ENCODE measurements at places on chromosomes 6 and 20.

GRCh38 chr20:16098890-16099639, 474.2 kb downstream of the KIF16B start:
- DNase-seq: no peak

- no peak for DNase-seq
These were observed 26.4 kb upstream of the GCM1 start for GRCh38 chr6:53175027-53175426.

DNA sequence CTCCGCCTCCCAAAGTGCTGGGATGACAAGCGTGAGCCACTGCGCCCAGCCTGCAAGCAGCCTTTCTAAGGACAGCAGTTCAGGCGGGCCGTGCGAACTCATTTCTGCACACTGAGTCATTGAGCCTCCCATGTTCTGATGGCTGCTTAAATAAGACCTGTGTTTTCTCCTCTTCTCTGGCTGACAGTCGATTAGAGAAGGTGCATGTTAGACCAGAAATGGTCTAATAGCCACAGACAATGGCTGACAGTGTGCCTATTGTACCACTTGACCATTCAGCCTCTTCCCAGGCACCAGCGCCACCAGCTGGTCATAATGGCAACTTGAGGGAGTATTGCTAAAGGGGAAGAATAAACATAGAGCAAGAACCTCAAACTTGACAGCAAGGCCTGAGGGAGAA, 6.2 kb downstream of the CST11 start:
- peak; percentile 38 for DNase-seq

GRCh38 chr6:56940977-56941376, 13.9 kb upstream of the BEND6 start:
- no peak for DNase-seq

DNA sequence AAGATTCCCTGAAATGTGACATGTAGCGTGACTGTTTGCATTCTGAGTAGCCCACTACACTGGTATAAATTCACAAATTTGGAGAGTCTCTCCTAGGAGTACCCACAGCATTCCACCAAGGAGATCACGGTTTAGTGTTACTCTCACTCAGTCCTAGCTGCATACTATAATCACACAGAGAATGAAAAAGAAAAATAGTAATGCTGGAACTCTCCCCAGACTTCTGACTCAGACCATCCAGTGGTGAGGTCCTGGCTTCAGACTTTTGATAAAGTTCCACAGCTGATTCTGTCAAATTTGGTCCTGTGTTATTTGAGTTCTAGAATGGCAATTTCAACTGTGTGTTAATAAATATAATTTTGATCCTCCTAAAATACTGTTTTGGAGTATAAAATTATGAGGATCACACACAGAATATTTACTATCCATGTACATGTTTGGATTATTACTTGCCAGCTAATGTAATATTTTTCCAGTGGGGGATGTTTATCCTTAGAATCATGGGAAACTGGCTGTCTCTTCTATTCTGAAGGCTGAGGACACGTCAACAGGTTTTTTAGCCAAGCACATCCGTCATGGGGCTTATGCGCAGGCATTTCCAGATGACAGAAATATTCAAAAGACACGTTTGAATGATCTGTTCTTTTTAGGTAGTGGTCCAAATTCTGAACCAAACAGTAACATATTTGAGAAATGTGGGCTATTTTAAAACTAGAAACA, 5.1 kb upstream of the KIAA0408 start:
- DNase-seq: peak; percentile 91

DNA sequence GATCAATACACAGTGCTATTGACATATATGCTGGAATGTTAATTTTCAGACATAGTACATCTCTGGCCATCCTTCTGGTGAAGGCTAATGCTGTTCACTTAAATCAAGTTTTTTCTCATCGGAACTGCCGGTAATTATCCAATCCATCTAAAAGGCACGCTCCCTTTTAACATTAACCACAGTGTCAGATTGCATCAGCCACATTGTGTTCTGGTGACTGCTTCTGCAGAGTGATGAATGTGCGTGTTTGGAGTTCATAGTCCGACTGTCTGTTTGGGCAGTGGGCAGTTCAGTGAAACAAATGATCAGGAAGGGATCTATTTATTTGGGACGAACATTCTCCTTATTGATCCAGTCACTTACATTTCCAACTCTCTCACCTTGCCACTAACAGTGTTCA, 49.5 kb downstream of the SOBP start:
- DNase-seq: peak; percentile 75

DNA sequence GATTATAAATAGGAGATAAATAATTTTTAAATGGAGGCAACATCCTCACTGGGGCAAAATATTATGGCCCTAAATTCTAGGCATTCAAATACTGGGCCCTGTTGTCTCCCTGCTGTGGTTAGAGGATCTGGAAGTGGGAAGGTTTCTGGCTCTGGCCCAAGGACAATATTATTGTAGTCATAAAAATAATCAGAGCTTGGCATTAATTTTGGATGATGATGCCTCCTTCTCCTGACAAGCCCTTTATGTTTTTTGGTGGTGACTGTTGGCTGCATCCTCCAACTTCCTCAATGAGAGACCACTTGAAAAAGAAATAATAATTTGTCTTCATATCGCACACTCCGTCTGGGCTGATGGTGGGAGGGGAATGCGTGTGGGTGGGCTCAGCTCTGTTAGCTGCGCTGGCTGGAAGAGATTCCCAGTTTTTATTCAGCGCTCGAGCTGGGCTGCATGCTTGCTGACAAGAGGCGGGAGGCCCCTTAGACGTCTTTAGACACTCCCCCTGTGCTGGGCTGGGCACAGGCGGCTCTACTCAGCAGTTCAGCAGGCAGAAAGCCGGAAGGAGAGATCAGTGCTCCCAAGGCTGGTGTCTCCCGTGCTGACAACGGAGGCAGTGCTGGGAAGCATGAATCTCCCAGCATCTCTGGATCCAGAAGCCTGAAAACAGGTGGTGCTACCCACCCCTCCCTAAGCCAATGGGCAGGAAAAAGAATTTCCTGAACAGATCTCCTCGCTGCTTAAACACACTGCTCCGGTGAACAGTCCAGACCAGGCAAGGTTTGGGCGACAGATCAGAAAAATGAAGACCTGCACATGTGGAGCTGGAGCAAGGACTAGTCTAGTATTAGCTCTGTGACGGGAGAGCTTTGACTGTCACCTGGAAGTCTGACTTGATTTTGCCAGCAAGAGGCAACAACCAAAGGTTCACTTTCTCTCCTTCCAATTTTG, 97.7 kb downstream of the SYCP2 start:
- DNase-seq: peak; percentile 48

GRCh38 chr6:14068133-14068532, 49.4 kb upstream of the CD83 start:
- peak; percentile 89 for DNase-seq

GRCh38 chr6:27592481-27593199, 119.7 kb upstream of the ZNF184 start:
- peak; percentile 68 for DNase-seq

- peak; percentile 71 for DNase-seq
These were observed 1.7 kb downstream of the UBE2V1 start for GRCh38 chr20:50111120-50111828.

- no peak for DNase-seq
These were observed 623 bp upstream of the MRPS26 start for GRCh38 chr20:3045042-3045815.

DNA sequence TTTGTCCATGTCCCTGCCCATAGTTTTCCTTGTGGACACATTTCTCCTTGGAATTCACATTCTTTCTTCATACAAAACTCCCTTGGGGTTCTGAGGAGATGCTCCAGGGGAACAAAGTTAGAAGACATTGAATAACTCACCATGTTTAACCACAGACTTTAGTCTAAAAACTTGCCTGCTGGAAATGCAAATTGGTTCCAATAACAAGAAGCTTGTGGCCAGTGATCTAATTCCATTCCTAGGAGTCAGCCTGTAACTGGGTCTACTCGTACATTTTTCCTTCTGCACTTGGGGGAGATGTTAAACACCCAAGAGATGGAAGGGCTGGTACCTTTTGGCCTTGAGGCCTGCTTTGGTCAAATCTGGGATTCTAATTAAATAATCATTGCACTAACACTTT, 60.2 kb downstream of the SCML4 start:
- DNase-seq: peak; percentile 91

DNA sequence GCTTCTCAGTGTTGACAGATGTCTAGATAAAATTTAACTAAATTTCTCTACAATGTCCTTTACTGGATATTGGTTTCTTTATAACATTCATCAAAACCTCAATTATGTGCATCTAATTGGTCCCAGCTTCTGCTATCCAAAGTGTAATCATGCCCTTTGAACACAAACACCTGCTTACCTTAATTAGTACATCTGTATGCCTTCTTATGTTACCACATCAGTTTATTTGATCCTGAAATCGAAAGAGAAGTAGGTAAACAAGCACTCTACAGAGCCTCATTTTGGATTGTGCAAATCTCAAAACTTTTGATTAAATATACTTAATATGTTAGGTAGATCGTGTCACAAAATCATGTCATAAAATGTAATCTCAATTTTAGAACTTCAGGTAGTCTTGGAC, 36.5 kb downstream of the TAB2 start:
- no peak for DNase-seq

GRCh38 chr20:56833427-56833826, 204.3 kb downstream of the TFAP2C start:
- no peak for DNase-seq

DNA sequence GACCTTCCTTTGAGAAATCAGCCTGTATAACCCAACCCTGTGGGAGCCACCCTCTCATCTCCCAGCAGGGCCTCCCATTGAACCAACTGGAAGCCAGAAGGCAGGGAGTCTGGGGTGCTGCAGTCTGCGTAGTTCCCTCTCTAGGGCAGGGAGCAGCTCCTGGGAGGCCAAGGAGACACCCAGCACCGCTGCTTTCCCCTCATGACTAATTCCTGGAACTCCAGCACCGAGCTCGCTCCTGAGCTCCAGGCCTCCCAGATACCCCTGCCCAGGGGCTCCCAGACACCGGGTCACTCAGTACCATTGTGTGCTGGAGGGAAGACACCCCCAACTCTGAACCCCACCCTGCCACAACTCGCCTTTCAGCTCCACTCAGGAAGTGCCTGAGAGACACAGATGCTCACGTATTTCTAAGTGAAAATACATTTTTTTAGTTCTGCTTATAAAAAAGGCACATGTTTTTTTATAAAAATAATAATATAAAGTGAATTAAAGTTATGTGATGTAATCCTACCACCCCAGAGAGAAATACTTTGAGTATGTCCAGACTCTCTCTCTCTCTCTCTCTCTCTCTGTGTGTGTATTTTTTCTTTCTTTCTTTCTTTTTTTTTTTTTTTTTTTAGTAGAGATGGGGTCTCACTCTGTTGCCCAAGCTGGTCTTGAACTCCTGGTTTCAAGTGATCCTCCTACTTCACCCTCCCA, 17.5 kb downstream of the PIM1 start:
- no peak for DNase-seq

GRCh38 chr6:161057103-161058091, 65.8 kb downstream of the MAP3K4 start:
- DNase-seq: no peak

GRCh38 chr6:81821449-81821848, 69.0 kb upstream of the TENT5A start:
- DNase-seq: no peak

DNA sequence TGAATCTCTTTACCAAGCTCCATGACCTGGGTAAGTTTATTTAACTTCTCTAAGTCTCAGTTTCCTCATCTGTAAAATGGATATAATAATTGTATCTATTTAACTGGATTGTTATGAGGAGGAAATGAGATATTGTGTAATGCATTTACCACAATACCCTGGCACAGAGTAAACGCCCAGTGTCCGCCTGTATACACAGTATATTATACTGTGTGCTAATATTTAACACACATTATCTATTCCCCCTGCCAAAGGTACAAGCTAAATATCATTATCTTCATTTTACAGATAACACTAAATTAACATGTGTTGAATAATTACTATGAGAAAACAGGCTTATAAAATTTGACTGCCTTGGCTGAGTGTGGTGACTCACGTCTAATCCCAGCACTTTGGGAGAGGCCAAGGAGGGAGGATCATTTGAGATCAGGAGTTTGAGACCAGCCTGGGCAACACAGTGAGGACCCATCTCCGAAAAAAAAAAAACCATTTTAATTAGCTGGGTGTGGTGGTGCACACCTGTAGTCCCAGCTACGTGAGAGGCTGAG, 38.7 kb upstream of the TNFRSF21 start:
- DNase-seq: no peak

DNA sequence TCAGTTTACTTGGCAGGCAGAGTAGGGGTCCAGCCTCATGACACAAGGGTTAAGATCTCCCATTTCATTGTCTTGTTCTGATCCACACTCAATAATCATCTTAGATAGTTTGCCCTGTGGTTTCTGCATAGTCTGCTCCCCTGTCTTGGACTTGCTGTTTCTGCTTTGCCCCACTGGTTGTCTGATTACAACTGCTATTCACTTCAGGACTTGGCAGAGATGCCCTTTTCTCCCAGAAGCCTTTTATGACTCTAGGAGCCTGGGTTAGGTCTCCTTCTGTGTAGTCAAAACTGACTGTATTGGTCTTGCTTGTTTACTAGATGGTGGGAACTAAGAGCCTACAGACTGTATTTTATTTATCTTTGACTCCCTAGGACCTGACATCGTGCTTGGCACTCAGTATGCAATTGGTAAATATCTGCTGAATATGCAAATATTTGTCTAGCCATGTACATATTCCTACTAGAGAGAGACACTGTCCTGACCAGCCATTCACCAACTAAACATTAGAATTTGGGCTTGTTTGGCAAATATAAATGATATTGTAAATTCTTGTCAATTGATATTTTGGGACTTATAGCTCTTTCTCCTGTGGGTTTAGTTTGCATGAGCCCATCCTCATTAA, 165.9 kb upstream of the KCNK16 start:
- no peak for DNase-seq

DNA sequence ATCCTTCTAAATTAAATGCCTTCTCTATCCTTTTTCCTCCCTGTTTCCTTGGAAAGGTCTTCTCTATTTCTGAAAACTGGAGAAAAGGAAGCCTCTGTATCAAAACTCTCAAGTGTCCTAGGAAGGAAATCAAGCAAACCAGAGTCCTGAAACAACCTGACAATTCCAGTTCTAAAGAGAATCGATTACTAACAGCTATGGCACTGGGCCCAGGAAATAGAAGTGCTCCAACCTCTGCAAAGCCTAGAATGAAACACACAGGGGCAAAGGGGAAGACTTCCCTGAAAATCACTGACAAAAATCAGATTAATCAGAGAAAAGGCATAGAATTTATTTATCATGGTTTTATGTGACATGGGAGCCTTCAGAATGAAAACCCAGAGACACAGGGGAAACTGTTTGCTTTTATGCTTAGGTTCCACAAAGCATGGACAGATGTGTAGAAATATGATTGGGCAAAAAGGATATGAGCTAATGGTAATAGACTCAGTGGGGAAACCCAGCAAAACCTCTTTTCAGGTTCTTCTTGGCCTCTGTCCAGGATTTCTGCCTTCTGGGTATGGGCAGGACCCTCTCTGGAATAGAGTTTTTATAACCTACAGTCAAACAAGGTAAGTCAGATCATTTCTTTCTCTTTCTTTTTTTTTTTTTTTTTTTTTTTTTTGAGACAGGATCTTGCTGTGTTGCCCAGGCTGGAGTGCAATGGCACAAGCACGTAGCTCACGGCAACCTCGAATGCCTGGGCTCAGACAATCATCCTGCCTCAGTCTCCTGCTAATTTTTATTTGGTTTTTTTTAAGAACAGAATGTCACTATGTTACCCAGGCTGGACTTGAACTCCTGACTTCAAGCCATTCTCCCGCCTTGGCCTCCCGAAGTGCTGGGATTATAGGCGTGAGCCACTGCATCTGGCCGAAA, 91.7 kb downstream of the CD24 start:
- peak; percentile 4 for DNase-seq

- DNase-seq: no peak
These were observed 18.7 kb upstream of the RNF144B start for GRCh38 chr6:18368277-18369105.

Data from astrocyte of the hippocampus (primary cell).